NCI-H1694 treated with DMSO at 0.1 percent for 48 hours (cell line): ENCODE measurements at places on chromosomes 5 and 9.

DNA sequence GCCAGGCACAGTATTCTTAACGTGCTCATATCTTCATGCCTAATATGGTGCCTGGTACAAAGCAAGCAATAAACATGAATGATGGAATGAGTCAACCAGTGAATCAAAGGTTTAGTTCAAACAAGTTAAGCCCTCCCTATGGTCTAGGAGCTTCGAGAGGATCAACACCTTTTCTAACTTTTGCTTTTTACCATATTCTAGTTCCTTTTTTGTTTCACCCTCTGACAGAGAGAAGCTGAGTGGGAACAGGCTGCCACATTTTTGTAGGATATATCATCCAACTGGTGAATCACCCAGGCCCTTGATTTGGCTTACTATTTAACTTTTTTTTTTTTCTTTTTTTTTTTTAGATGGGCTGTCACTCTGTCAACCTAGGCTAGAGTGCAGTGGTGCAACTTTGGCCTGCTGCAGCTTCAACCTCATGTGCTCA lies 39.3 kb upstream of the TNC start:
- no peak for DNase-seq

DNA sequence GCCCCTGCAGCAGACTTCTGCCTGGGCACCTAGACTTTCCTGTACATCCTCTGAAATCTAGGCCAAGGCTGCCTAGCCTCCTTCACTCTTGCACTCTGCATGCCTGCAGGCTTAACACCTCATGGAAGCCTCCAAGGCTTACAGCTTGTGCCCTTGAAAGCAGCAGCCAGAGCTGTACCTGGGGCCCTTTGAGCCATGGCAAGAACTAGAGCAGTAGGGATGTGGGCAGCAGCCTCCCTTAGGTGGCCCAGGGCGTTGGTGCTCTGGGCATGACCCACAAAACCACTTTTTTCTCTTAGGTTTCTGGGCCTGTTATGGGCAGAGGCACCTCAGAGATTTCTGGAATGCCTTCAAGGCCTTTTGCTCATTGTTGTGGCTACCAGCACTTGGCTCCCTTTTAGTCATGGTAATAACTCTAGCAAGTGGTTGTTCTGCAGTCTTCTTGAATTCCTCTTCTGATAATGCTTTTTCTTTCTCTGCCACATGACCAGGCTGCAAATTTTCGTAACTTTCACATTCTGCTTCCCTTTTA lies 606.2 kb downstream of the TLE4 start:
- no peak for DNase-seq

GRCh38 chr5:153661897-153662296 lies 171.4 kb downstream of the GRIA1 start:
- no peak for DNase-seq

DNA sequence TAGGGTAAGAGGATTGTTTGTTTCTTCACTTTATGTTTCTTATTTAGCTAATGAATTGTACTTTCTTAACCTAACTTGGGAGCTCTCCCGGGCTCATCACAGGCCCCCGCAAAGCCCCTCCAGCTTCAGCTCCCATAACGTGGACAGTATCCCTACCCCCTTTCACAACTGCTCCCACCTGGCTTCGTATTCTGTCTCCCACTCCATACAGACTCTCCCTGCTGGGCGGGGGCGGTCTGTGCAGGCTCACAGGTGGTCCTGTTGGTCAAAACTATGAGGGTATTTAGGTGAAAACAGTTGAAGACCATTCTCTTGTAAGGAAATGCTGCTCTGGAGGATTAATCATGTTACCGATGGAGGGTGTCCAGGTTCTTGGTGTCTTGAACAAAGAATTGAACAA lies 805.3 kb downstream of the SEMA5A start:
- DNase-seq, result no peak

DNA sequence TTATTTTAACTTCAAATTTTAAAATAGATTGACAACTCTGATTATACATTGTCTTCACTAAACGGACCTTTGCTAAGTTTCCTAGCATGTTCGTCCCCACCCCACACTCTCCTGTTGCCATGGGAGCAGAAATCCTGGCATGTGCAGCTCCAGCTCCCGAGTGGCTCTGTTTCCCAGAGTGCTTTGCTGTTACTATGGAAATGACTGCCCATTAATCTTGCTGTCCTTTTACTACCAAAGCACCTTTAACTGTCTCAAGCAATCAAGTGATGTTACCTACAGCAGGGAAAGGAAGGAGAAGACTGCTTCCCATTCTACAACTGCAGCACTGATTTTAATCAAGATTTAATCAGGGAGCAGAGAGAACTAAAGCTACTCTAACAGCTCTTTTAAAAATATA lies 212.0 kb upstream of the KIF2A start:
- peak; percentile 12 for DNase-seq

- no peak for DNase-seq
Observed at GRCh38 chr9:219670-220365, 5.2 kb downstream of the DOCK8 start.

DNA sequence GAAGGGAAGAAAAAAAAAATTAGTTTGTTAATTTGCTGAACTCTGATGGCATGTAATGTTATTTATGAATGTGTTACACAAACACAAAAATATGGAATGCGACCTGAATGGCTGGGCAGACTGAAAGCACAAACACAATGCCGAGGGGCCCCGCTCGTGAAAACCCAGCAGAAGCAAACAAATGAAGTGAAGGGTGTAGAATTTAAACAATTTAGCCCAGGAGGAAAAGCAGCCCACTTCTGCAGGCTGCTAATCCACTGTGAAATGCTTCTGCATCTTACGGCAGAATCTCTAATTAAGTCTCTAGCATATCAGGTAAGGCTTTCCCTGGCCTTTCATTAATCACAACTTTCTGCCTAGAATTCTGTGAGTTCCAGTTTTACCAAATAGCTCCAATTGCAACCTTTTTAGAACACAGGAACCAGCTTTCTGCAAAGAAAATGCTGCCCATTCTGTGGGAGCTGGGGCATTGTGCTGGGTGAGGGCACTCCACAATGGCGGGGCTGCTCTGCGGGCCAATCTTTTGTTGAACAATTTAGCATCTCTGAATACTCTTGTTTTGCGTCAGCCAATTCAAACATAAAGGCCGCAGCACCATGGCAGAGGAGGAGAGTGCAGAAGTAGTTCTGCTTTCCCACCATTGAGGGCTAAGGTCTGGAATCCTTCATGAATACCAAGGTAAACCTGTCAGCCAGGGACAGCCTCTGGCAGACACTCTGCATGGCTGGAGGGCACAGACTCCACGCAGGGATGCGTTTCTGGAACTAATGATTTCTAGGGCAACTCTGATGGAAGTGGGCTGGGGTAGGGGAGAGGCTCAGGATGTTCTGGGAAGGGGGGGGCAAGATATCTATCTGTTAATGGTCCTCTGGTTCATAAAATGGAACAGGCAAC lies 66.4 kb downstream of the PTCH1 start:
- no peak for DNase-seq
